LNCaP clone FGC (cell line): ENCODE measurements at places on chromosomes 3 and 15.

DNA sequence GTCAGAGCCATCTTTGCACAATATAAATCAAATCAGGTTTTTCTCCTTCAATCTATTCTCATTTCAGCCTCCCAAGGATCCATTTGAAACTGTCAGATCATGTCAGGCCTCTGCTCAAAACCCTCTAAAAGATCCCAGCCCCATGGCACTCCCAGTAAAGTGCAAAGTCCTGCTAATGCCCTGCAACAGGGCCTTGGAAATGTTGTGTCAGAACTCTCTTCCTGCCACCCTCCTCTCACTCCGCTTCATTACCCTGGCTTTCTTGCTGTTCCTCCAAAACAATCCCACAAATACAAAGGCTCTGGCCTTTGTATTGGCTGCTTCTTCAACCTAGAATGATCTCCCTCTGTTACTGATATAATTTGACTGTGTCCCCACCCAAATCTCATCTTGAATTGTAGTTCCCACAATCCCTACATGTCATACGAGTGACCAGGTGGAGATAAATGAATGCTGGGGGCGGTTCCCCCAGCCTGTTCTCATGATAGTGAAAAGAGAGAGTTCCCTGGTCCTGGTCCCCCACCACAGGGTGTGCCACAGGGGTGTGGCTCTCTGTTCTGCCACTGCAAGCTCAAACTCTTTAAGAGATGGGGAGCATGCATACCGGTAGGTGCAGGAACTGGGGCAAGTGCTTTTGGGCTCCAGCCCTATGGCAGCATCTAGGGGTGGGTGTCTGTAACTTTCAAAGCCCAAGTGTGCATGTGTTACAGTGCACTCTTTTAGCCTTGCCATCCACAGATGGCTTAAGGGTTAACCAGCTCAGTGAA, 22.9 kb upstream of the TRA2B start:
- no peak for DNase-seq

- no peak for DNase-seq
Observed at GRCh38 chr15:39195961-39196486, 384.9 kb upstream of the THBS1 start.

- DNase-seq = no peak
Observed at GRCh38 chr15:66701422-66702034, 508 bp upstream of the SMAD6 start.

GRCh38 chr3:175469124-175469523, 610.0 kb downstream of the NAALADL2 start:
- DNase-seq = no peak

DNA sequence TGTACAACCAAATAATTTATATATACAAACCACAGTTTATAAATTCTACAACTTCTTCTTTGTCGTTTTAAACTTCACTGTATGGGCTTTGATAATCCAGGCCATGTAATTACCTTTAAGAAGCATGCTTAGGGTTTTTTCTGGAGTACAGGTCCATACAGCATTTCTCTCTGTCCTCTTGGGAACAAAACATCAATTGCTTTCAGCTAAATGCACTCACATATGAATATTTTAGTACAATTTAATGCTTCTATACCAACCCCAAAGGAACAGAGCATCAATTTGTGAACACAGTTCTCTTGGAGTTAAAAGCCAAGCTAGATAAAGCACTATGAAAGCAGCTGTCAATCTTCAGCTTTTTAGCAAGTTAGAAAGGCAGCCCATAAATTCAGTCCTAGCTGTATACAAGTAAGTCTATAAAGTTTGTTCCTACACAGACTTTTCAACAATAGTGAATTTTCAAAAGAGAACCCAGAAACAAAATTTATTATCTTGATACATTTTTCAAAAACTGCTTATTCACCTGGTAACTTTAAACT, 66.1 kb downstream of the ETFA start:
- DNase-seq = no peak
